ENCODE measurements at places on chromosomes 2 and 18. TPM values are rescaled to one million over a fixed set of nuclear protein-coding genes. Genes with fewer than 3 reads are reported as not detected.

C2orf76 gene
- 24.7 TPM for total RNA-seq

- no peak for DNase-seq
Measured at GRCh38 chr2:17813010-17813741, 3.1 kb upstream of the MSGN1 start.

DNA sequence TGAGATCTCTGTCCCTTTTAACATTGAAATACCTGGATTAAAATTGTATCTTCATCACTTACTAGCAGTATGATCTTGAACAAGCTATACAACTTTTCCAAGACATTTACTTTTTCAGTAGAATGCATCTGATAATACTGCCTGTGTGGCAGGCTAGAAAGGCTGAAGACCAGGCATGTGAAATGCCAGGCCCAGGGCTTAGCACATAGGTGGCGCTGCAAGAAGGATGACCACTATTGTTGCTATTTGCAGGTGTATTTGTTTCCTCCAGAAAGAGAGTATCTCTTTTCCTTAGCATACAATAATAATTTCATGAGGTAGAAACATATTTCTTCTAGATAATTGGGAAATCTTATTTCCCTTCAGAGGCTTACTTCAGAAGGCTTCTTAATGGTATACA is 331.3 kb downstream of the THSD7B start:
- no peak for DNase-seq

DNA sequence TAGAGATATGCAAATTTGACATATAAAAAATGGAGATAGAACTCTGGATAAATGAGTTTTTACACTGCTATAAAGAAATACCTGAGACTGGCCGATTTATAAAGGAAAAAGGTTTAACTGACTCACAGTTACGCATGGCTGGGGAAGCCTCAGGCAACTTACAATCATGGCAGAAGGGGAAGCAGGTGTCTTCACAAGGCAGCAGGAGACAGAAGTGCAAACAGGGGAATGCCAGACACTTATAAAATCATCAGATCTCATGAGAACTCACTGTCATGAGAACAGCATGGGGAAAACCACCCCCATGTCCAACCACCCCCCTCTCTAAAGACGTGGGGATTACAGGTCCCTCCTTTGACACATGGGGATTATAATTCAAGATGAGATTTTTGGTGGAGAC is 1540.2 kb upstream of the SLC39A10 start:
- DNase-seq: no peak

SPATA3 gene
- not detected for total RNA-seq

GRCh38 chr2:224982226-224982625 is 60.0 kb downstream of the DOCK10 start:
- no peak for DNase-seq

UPP2 gene
- total RNA-seq: not detected

DNA sequence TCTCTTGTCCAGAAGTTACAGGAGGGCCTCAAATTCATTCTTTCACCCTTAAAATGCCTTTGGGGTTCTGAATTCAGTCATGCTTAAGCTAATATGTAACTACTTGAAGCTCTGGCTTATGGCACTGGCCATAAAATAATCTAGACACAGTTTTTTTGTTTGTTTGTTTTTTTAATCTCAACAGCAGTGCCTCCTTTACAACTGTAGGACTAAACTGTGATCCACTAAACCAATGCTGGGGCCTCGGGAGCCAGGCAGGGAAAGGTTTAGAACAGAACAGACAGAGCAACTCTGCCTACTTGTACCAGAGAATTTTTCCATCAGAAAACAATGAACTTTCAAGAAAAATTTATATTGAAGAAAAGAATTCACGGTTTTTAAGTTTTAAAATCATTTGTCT is 1.7 kb downstream of the STAM2 start:
- no peak for DNase-seq

GRCh38 chr2:237547841-237548416 is 18.4 kb upstream of the PRLH start:
- DNase-seq: no peak

COL6A3 gene
- 7.0 TPM for total RNA-seq

GRCh38 chr2:121245120-121245820 is 39.7 kb downstream of the TFCP2L1 start:
- DNase-seq: no peak

GRCh38 chr2:183123959-183124221 is 353 bp upstream of the NUP35 start:
- DNase-seq: no peak

SLC9A4 gene
- not detected for total RNA-seq

DNA sequence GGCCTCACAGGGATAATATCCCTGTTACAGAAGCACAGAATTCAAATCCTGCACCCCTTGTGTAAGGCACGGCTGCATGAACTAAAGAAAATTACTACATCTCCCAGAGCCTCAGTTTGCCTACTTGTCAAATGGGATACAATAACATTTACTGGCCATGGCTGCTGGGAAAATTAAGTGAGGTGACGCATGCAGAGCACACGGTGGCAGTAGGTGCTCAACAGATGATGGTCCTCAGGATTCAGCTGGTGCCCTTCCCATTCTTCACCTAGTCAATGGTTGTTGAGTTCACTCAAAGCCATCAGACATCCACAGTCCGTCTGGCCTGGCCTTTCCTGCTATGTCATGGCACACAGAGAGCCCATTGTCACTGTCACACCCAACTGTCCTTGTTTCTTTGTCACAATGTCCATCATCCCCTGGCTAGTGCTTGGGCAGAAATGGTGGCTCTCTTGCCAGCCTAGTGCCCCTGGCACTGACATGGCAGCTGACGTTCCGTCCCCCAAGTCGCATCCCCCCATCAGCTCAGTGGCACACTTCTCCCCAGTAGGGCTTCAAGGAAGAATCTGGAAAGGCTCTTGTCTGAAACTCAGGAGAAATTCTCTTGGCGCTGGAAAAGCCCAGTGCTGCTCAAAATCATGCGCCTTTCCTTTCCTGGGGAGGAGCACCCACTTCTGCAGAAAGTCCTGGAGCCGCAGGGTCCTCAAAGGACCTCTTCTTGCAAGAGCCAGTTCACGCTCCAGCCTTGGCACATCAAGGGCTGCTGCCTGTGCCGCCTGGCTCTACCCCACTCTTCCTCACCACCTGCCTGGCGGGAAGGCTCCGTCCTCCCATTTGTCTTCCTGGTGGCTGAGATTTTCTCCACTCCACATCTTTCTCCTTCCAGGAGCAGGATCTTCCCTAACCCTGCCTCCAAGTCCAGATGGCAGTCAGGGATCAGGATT is 55.9 kb upstream of the SLC66A3 start:
- no peak for DNase-seq

HJURP gene
- total RNA-seq: 41.2 TPM

DNA sequence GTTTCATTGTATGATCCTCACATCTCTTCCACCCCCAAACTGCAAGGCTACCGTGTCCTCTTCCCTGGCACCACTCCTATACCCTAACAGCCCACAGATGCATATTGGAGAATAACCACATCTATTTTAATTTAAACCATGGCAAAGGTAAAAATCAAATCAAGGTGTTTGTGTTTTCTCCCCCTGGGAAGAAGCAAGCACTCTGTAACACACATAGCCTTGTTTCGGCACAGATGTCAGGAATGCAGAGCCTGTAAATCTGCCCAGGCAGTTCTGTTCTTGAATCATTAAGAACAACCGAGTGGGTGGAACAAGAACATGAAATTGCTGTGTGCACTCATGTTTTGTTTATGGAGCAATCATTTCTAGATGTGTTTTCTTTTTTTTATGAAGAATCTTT is 6.8 kb upstream of the COX7A2L start:
- no peak for DNase-seq

FHOD3 gene
- total RNA-seq: not detected

GRCh38 chr18:37539236-37539635 is 26.4 kb downstream of the CELF4 start:
- no peak for DNase-seq

GRCh38 chr2:112093216-112093615 is 38.1 kb downstream of the TMEM87B start:
- DNase-seq: no peak

GRCh38 chr2:109054865-109055264 is 65.8 kb upstream of the EDAR start:
- DNase-seq: no peak

LRATD1 gene
- not detected for total RNA-seq

- DNase-seq: no peak
Measured at GRCh38 chr2:197891897-197892442, 87.6 kb downstream of the PLCL1 start.

DNA sequence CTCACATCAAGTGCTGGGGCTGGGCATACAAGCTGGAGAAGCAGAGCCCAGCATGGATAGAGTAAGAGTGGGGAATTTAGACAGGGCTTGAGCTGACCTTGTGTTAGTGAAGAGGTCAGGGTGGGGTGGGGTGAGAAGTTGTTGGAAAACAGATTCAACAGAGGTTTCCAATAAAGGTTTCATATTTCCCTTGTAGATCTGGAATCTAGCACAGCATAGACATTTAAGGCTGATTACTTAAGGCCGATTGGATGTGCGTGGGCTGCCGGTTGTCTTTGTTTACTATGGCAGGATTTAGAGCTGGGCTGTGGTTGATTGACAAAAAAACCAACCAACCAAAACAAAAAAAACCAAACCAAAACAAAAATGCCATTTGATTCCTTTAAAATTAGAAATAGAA is 114.9 kb upstream of the SEC11C start:
- no peak for DNase-seq

- DNase-seq: no peak
Measured at GRCh38 chr2:20507166-20507692, 60.4 kb downstream of the RHOB start.

CXCR4 gene
- 106 TPM for total RNA-seq

CENPA gene
- 21.6 TPM for total RNA-seq

DNA sequence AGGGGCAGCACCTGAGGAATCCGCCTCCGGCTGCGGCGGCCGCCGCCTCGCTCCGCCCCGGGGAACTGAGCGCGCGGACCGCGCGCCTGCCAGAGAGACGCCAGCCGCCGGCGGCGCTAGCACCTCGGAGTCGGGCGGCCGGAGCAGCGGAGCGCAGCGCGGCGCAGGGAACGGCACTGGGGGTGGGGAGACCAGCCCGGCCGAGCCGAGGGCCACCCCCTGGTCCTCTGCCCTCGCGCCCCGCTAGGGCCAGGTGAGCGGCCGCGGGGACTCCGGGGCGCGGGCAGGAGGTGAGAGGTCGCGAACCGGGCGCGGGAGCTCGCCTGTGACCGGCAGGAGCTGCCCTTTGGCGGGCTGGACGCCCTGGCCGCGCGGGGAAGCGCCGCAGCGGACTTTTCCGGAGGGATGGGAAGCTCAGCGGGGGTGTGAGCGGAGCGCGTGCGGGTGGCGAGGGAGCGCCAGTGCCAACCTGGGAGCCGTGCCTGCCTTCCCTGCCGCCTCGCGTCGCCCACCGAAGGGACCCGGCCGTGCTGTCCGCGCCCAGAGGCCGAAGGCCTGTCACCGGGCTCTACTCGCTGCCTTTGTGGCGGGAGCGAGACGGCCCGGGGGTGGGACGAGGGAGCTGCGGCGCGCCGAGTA is at the start of gene GREB1L:
TSS of gene GREB1L (plus strand) at position 92 of the 639 bp plus-strand sequence. CDS start 141,287 bp downstream, outside the sequence.
- DNase-seq: no peak

TUBA3E gene
- total RNA-seq: not detected

DNA sequence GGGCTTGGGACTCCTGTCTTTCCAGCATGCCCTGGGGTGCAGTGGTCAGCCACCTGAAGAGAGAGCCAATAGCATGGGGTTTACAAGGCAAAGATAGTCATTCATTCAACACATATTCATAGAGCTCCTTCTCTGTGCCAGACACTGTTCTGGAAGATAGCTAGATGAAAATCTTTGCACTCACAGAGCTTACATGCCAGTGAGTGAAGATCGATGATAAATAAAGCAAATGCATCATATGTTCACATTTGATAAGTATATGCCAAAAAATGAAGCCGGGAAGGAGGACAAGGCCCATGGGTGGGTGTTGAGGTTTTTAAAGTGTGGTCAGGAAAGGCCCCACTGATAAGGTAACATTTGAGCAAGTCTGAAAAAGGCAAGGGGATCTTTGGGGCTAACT is 130.8 kb upstream of the CDCA7 start:
- DNase-seq: no peak

DNA sequence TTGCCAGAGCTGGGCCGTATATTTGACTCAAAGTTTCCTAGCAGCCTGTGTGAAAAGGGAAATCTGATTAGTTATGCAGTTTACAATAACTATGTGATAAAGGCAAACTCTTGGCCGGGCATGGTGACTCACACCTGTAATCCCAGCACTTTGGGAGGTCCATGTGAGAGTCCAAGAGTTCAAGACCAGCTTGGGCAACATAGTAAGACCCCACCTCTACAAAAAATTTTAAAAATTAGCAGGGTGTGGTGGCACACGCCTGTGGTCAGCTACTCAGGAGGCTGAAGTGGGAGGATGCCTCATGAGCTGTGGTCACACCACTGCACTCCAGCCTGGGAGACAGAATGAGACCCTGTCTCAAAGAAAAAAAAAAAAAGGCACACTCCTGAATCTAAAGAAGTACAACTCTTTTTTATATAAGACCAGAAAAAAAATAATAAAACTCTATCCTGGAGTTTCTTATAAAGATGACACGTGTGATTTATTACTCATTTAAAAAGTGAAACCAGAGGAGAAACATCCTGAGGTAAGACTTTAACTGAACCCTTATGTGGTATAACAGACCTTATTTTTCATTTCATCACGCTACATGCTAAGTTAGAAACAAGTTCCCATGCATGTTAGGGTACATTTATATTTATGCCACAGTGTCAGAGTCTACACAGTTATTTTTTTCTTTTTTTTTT is 32.6 kb upstream of the KCMF1 start:
- DNase-seq: no peak

- no peak for DNase-seq
Measured at GRCh38 chr2:180728928-180729559, 251.4 kb upstream of the UBE2E3 start.

DNA sequence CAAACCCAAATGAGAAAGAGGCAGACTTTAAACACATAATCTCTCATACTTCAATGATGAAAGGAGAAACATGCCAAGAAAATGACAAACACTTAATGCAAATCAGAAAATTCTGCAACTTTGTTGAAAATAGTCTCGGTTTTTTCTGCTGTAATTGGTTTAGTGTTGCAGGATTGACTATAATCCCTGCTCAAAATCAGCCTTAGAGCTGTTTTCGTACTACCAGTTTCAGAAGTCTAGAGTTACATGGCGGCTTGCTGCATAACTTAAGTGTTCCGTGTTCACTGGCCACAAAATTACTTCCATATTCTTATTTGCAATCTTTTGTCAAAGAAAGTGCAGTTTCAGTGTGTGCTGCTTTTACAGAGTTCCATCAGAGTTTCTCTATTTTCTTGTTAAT is 48.9 kb upstream of the ITGAV start:
- DNase-seq: no peak

FAM237A gene
- not detected for total RNA-seq

SIX3 gene
- not detected for total RNA-seq

CNDP1 gene
- total RNA-seq: 0.09 TPM

- no peak for DNase-seq
Measured at GRCh38 chr18:8786483-8787370, 81.4 kb downstream of the MTCL1 start.

HMSD gene
- 11.4 TPM for total RNA-seq

LHCGR gene
- not detected for total RNA-seq

ARL5A gene
- 58.4 TPM for total RNA-seq

GRCh38 chr2:232576995-232577394 is 26.5 kb downstream of the EIF4E2 start:
- DNase-seq: no peak

TPRKB gene
- total RNA-seq: 38.4 TPM
